Keratinocyte (primary cell): ENCODE measurements at places on chromosomes 3 and 15. TPM values are rescaled to one million over a fixed set of nuclear protein-coding genes. Genes with fewer than 3 reads are reported as not detected.

GRCh38 chr3:186724911-186725310 lies 7.8 kb downstream of the KNG1 start:
- H3K4me3 ChIP-seq, result no peak overlapping the region
- H3K4me1 ChIP-seq, result no peaks in the 10 kb centered on the region
- H3K27me3 ChIP-seq, result no peaks in the 10 kb centered on the region
- no peaks in the 10 kb centered on the region for H3K36me3 ChIP-seq
- H3K27ac ChIP-seq, result no peak overlapping the region

GRCh38 chr3:151085227-151085888 lies at the start of gene MED12L:
Gene MED12L, plus strand, starts transcription at chr3:151085664. Its CDS starts 1,263 bp downstream, at chr3:151086927.
- H3K27me3 ChIP-seq, result peaks cover 63% of the 10 kb centered on the region
- H3K27ac ChIP-seq, result no peak within 1 kb of the TSS
- peak within 1 kb of the TSS; percentile 61 for H3K4me3 ChIP-seq
- peaks cover 6% of the 10 kb centered on the region for H3K4me1 ChIP-seq
- no peak for DNase-seq
- H3K36me3 ChIP-seq, result no peaks in the 10 kb centered on the region

GRCh38 chr3:146387566-146387965 lies 81.8 kb downstream of the PLSCR2 start:
- H3K27ac ChIP-seq, result no peak overlapping the region
- no peaks in the 10 kb centered on the region for H3K36me3 ChIP-seq
- no peaks in the 10 kb centered on the region for H3K4me1 ChIP-seq
- no peak for DNase-seq
- H3K27me3 ChIP-seq, result no peaks in the 10 kb centered on the region

DNA sequence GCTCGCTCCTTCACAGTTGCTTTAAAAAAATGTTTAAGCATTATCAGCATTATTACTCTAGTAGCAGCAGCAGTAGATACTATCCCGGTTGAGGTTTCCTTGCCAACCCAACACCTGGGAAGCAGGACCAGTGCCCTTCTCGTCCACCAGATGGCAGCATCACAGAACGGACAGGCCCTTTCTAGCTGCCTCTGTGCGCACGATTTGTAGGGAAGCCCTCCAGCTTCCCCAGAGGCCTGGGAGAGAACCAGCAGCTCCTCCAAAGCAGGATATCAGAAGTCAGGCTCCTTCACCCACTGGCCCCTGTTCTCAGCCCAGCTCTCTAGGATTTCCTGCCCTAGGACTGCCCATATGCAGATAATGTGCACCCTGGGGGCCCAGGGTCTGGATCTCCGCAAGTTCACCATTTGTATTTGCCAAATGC lies 16.8 kb upstream of the ESYT3 start:
- no peak overlapping the region for H3K4me3 ChIP-seq
- H3K27me3 ChIP-seq, result peaks cover 3% of the 10 kb centered on the region
- H3K27ac ChIP-seq, result no peak overlapping the region

DNA sequence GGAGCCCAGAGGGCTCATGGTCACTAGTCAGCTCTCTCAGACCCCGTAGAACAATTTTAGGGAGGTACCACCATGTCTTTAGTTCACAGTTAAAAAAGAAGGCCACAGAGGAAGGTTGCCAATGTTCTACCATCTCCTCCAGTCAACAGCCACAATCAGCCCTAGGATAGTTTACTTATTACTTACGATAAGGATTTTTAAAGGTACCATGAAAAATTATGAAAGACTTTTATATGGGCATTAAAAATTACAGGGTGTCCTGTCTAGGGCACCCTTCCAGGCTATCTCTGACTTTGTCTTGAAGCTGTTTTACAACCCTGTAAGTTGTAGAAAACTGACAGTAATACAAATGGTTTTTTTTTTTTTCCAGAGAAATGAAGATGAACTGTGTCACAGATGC lies 57.9 kb downstream of the CAPN7 start:
- no peak overlapping the region for H3K27ac ChIP-seq
- H3K4me1 ChIP-seq, result peaks cover 13% of the 10 kb centered on the region
- no peaks in the 10 kb centered on the region for H3K27me3 ChIP-seq
- no peak overlapping the region for H3K4me3 ChIP-seq

GMPS gene
- 19.5 to 53.7 TPM (median 51.8 TPM) in 3 replicates for polyA plus RNA-seq

GRCh38 chr3:127670761-127671522 lies 1.8 kb upstream of the ABTB1 start:
- peaks cover 16% of the 10 kb centered on the region for H3K4me1 ChIP-seq
- H3K4me3 ChIP-seq, result no peak overlapping the region
- H3K27ac ChIP-seq, result no peak overlapping the region
- no peaks in the 10 kb centered on the region for H3K36me3 ChIP-seq

DNA sequence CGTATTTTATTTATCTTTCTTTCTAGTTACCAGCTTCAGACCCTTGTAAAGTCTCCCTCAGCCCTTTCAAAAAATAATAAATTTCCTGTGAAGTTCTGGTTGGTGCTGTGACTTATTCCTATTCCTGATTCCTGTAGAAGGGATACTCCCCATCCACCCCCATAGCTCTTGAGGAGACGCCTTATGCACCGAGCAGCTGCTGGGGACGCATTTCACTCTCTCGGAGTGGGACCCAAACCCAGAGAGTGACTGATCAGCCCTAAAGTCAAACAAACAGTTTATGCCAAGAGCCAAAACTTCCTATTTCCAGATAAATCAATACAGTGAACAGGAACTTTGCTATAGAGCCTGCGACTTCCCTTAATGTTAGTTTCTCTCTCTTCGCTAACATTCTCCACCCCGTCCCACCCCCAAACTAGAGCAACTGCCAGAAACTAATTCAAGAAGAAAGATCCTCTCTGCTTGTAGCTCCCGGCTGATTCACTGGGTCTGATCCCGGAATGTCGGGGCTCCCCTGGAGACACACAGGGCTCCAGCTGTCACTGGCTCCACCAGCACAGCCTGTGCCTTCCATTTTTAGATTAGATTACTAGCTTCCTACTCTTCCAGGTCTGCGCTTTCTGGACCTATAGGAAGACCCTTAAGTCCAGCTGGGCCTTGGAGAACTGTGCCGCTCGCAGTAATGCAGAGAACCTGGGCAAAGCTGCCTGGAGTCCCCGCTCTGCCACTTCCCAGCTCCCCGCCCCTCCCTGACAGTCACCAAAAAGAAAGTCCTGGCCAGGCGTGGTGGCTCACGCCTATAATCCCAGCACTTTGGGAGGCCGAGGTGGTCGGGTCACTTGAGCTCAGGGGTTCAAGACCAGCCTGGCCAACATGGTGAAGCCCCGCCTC lies 45.2 kb downstream of the KLHL25 start:
- H3K27me3 ChIP-seq, result no peaks in the 10 kb centered on the region
- no peak overlapping the region for H3K4me3 ChIP-seq
- H3K27ac ChIP-seq, result no peak overlapping the region
- no peak for DNase-seq
- peaks cover 12% of the 10 kb centered on the region for H3K36me3 ChIP-seq

DNA sequence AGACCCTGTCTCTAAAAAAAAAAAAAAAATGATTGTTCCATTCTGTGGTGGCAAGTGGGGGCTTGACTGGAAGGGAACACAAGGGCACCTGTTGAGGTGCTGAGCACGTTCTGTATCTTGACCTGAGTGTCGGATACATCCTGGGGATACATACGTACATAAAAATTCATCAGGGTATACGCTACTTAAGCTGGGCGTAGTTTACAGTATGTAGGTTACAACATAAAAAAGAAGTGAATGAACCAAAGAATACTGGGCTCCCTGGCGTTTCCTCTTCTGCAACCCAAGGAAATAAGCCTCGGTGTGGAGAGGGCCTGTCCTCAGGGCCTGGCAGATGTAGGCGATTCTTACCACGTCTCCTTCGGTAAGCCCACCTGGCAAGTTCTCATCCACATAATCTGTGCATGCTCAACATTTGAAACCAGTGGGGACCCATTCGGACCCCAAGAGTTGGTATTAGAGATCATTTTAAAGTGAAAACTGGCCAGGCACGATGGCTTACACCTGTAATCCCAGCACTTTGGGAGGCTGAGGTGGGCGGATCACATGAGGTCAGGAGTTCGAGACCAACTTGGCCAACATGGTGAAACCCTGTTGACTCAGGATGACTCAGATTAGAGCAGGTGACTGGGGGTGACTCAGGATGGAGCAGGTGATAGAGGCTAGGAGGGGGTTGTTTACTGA lies 5.1 kb upstream of the MUC20 start:
- peaks cover 7% of the 10 kb centered on the region for H3K4me1 ChIP-seq
- H3K4me3 ChIP-seq, result no peak overlapping the region
- DNase-seq, result peak; percentile 30

DNA sequence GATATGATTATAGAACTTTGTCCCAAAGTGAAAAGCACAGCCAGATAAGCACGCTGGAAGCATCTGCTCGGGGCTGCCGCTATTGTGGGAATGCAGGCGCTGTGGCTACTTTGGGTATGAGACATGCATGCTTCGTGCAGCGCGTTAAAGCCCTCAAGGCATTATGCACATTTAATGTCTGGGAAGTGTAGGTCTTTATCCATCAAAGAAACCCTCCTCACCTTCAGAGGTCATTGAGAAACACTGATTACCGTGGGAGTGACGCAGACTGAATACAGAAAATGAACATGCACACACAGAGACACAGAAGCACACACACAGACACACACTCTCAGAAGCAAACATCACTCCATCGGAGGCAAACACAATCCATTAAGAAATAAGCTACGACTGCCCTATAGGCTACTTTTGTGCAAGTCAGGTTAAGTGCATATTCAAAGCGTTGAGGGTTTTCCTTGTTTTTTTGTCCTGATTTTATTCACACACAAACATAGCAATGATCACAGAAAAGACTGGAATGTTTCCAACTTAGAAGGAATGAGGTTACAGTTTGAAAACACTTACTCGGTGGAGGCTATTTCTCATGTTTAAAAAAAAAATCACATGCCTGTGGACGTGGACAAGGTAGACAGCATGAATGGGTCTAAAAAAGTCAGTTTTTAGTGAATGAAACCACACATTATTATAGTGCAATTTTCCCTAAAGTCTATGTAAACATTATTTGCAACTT lies 68.5 kb downstream of the PLCH1 start:
- no peak overlapping the region for H3K4me3 ChIP-seq
- no peak overlapping the region for H3K27ac ChIP-seq
- no peak for DNase-seq
- peaks cover 6% of the 10 kb centered on the region for H3K4me1 ChIP-seq

- peaks cover 6% of the 10 kb centered on the region for H3K4me1 ChIP-seq
- H3K36me3 ChIP-seq, result no peaks in the 10 kb centered on the region
- H3K4me3 ChIP-seq, result no peak overlapping the region
- H3K27me3 ChIP-seq, result no peaks in the 10 kb centered on the region
Observed at GRCh38 chr3:127886231-127886955, 28.6 kb upstream of the KBTBD12 start.

DNA sequence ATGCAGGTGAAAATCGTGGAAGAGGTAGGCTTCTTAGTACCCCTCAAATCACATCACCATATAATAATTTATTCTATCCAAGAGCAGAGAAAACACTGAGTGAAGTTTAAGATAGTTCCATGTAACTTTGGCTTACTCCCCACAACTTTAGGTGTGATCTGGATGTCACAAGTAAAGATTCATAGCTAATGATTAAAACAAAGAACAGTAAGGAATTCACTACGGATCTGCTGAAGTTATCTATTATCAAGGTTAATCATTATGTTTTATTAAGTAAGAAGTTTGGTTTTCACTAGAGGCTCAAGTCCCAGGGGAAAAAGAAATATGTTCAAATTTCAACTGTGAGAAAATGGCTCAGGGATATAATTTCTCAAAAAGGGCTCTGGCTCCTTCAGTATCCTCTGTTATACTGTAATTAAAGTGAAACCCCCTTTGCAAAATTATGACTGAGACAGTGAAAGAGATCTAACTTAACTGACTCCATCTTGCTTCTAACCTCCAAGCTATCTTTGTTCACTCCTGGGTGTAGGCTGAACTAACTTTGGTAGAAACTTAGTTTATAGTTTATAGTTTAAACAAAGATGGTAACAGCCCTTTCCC lies 17.1 kb downstream of the CD80 start:
- no peak for DNase-seq
- no peaks in the 10 kb centered on the region for H3K36me3 ChIP-seq
- no peaks in the 10 kb centered on the region for H3K27me3 ChIP-seq
- H3K4me3 ChIP-seq, result no peak overlapping the region
- no peaks in the 10 kb centered on the region for H3K4me1 ChIP-seq
